GM13976 (cell line): ENCODE measurements at places on chromosomes 2 and 18.

- no peak for DNase-seq
Observed at GRCh38 chr18:63322206-63322605, 2.6 kb upstream of the BCL2 start.

DNA sequence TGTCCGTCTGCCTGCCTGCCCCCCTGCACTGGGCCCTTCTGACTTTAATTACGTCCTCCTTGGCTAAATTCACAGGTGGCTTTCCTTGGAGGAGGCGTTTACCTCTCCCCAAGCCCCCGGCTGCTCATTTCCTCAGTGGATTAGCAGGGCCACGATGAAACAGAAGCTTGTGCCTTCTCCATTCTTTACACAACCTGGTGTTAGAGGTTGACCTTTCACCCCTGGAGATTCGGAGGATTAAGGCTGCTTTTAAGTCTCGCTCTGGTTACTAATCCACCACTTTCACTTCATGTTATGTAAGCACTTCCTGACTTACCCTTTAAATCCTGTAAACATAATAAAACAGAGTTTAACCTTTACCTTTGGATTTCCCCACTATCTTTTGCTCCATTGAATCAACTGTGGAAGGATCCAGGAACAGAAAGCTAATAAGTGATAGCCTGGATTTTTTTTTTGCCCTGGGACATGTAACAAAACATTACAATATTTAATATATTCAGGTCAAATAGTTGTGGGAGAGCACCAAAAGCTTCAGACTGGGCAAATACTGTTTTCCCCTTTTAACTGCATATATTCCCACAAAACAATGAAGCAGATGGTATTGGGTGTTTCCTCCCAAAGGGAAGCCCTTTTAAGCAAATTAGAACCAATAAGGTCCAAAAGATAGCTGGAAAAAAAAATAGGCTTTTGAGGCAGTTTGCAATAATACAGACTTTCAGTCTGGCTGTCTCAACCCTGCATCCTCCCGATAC lies 370.2 kb downstream of the EN1 start:
- DNase-seq = no peak

- no peak for DNase-seq
Observed at GRCh38 chr2:212974692-212975091, 176.7 kb downstream of the IKZF2 start.

DNA sequence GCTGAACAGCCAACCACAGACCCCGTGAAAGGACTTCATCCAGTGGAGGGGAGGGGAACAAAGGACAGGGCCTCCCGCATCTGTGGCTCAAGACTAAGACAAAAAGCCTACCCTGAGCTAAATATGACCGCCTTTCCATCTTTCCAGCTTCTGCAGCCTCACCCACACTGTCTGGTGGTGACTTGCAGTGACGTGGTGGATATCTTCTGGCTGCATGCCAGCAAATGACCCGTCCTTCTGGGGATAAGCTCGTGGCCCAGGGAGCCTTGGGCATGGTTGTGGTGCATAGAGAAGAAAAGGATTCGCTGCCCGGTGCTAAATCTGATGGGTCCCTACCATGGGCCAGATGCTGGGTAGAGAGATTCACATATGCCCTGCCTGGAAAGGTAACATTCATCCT lies 8.7 kb upstream of the NGEF start:
- DNase-seq = no peak

- no peak for DNase-seq
Observed at GRCh38 chr18:35155398-35156117, 85.3 kb upstream of the ZNF397 start.

GRCh38 chr2:173654161-173654895 lies 299.7 kb downstream of the CDCA7 start:
- no peak for DNase-seq
